Right ventricle myocardium superior (tissue), 1 donor: ENCODE measurements at places on chromosomes 16 and 17. TPM values are rescaled to one million over a fixed set of nuclear protein-coding genes. Genes with fewer than 3 reads are reported as not detected.

DNA sequence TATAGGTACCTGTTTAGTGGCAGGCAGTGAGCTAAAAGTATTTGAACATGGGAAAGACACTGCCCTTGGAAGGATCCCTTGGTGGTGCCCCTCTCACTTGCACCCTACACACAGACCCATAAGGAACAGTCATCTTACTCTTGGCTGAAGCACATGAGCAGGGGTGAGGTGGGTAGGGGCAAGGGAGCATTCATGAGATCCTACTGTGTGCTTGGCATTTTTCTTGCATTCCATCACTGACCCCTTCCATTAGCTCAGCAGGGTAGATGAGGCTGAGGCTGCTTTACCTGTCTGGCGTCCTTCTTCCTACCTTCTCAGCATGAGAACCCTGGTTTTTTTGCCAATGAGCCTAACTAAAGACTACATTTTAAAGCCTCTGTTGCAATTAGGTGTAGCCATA is 48.3 kb downstream of the CCT6B start:
- no peak for DNase-seq

UNC13D gene
- total RNA-seq, result 10.6 TPM

CCDC182 gene
- total RNA-seq, result not detected

GCGR gene
- total RNA-seq, result not detected

DNA sequence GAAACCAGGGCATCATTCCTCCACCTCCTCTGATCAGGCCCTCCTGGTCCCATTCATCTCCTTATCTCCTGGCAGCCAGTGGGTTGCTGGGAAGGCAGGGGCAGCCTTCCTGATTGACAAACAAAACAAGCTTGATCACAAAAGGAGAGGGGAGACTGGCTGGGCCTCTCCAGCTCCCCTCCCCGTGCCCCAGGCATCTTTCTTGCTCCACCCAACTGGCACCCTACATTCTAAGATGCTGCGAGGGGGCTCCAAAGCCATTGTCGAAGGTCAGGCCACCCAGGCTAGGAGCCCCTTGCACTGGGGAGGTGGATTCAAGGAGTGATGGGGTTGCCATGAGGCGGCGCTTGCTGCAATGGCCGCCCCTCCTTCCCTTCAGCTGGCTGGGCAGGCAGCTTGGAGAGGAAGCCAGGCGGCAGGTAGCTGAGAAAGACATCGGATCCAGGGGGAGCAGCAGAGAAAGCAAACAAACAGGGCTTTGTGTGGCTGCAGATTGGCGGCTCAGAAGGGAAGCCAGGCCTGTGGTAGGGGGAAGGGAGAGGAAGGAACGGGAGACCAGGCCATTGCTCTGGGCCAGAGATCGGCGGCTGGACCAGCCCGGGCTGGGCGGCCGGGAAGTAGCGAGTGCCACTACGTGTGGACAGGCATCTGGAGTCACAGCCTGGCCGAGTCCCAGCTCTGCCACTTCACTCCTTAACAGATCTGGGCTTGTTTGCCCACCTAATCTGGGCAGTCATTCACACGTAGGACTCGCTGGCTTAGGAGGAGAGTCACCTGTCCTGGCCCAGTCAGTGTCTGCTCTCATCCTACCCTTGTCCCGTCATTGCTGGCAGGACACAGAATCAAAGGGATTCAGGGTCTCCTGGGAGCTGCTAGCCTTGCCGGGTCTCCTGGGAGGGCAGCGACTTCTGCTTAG is 12.3 kb downstream of the RAI1 start:
- peak; percentile 82 for DNase-seq

DNA sequence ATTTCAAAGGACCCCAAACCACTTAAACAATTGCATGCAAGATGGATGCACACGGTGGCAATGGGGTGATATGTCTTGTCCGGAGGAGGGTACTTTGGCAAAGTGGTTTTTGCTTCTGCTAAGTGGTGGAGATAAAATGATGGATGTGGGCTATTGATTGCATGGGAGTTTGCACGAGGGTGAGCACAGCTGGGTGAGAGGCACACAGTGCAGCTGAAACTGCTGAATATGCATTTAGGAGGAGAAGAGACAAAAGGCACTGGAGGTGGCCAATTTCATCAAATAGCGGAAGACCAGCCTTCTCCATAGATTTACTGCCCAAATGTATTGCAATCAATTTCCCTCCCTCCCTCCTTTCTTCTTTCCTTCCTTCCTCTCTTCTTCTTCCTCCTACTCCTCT is 414.4 kb upstream of the EEF2KMT start:
- no peak for DNase-seq

DNA sequence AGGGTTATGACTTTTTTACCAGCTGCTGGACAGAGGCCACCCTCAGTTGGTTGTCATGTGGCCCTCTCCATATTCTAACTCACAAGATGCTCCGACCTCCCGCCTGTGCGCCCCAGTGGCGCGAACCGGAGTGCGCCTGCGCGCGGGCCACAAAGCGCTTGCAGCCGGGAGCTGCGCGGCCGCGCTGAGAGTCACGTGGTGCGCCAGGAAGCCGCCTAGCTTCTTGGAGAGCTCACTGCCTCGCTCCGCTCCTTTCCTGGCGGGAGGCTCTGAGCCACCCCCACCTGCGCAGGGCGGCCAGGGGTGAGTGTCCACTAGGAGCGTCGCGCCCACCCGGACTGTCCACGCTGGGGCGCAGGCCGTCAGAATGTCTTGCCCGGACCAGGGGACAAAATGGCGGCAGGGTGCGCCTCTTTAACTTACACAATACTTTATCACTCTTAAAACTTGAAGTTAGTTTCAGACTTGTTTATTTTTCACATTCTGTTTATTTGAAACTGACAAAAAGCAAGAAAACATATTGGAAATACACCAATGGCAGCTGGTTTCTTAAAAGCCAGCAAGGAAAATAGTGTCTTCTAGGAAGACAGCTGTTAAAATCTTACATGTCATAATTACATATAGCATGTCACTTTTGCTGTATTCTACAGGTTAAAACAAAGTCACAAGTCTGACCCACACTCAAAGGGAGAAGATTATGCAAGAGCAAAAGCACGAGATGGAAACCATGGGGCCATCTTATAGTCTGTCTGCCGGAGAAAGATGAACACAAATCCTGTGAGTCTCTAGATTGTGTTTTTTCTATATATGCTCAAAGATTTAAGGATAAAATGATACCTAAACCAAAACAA is 357.9 kb downstream of the CNTNAP4 start:
- DNase-seq, result no peak

FAM20A gene
- total RNA-seq, result 5.0 TPM

DNA sequence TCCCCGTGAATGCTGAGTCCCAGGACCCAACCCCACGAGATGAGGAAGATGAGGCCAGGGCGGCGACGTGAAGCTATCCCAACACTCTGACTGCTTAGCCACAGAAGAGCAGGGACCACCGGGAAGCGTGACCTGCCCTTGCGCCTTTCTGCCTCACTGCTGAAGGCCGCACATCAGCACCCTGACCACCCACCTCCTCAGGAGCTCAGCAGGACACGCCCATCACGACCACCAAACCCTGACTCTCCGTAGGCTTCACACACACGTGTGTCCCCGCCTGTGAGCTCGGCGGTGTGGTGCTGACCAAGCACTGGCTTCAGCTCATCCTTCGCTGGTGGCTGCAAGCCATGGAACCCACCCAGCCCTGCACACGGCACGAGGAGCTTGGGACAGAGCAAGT is 97.8 kb downstream of the ZNF778 start:
- DNase-seq, result peak; percentile 33

UNKL gene
- total RNA-seq, result 13.6 TPM

DNA sequence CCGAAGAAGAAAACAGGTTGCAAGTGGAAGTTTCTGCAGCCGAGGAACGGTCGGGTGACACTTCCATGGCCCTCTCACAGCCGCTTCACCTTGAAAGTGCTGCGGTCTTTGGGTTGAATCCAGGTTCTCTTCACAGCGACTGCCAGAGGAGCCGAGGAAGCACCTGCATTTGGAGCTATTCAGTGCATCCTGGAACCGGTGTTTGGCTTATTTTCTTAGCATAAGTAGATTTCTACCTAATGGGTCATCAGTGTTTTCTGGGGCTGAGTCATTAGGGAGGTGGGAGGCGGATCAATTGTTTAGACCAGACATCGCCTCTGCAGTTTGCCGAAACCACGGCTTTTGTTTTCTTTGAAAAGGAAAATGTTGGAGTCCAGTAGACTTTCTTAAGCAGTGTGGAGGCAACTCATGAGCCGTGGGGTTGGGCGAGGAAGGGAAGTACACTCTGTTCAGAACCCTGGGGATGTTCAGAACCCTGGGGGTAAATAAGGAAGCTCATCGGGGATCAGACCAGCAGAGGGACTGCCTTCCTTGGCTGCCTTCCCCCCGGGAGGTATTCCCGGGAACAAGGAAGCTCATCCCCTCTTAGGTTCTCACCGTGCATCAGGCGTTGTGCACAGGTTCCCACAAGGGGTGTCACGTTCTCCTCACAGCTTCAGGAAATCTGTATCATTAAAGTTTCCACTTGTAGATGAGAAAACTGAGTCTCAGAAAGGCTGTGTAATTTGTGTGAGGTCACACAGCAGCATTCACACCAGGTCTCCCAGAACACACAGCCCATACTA is 361.5 kb downstream of the SNX29 start:
- DNase-seq, result no peak

DNA sequence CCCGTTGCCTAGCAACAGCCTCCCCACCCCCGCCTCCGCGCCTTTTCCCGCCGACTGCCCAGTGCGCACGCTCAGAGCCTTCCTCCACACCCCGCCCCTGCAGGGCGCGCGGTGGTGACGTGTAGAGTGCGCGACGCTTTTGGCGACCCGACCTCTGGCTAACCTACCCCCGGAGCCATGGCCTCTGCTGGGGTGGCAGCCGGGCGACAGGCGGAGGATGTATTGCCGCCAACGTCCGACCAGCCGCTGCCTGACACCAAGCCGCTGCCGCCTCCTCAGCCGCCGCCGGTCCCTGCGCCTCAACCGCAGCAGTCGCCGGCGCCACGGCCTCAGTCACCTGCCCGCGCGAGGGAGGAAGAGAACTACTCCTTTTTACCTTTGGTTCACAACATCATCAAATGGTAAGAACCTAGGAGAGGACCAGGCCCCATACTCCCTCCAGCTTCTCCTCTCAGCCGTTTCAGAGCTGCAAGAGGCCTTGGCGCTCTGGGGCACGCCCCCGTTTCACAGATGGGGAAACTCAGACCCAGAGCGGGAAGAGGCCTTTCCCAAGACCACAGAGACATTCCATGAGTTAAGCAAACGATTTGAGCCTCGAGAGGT is at the start of gene MED9:
Gene MED9, plus strand, starts transcription at position 136 of the 603 bp plus-strand sequence. Its CDS starts 42 bp downstream, at position 178.
- peak; percentile 96 for DNase-seq

- DNase-seq, result no peak
These were observed 404.6 kb downstream of the SOX9 start for GRCh38 chr17:72525225-72526015.

- no peak for DNase-seq
These were observed 10.2 kb upstream of the OGFOD3 start for GRCh38 chr17:82428546-82428945.

DNA sequence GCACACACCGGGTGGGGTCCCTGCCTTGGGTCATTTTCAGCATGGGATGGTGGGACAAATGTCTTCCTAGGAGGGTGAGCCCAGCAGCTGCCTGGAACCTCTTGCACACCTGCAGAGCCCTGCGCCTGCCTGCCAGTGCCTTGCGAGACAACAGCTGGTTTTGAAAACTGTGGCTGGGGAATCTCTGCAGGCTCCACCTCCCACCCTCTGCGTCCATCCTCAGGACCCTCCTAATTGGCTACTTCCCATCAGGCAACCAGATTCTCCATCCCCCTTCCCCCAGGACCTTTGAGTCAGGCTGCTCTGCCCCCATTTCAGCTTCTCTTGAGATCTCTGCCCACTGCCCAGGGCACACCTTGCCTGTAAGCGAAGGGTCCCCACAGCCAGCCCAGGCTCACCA is 26.6 kb downstream of the PEMT start:
- DNase-seq, result no peak

- no peak for DNase-seq
These were observed 57.7 kb downstream of the MEAK7 start for GRCh38 chr16:84446596-84447392.

FOXC2 gene
- total RNA-seq, result 1.4 TPM

DNA sequence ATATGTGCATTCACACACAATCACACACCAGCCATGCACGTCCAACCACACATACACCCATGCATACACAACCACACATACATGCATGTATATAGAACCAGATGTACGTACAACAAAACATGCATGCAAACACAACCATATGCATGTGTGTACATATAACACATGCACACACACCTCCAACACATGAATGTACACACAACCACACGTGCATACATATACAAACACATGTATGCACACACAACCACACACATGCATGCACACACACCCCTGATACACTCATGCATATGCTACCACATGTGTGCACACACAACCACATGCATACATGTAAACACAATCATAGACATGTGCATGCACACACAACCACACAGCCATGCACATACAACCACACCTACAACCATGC is 52.0 kb upstream of the SDK2 start:
- DNase-seq, result no peak

KRT32 gene
- not detected for total RNA-seq

DNA sequence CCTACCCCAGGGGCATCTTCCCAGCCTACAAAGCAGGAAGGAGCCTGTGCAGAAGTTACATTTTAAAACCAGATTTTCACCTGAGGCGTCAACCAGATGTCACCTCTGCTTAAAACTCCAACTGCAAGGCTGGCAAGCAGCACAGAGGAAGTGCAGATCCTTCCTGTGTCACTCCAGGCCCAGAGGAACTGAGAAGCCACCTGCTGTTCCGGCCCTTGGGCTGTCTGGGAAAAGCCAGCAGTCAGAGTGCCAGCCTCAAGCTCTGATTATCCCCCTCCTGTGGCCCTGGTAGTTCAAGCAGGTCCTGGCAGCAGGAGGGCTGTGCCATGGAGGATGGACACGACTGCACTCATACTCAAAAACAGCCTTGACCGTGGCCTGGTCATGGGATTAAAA is 10.2 kb downstream of the POLR2C start:
- no peak for DNase-seq

GRCh38 chr17:17403899-17404576 is 72.8 kb upstream of the MED9 start:
- no peak for DNase-seq

DNA sequence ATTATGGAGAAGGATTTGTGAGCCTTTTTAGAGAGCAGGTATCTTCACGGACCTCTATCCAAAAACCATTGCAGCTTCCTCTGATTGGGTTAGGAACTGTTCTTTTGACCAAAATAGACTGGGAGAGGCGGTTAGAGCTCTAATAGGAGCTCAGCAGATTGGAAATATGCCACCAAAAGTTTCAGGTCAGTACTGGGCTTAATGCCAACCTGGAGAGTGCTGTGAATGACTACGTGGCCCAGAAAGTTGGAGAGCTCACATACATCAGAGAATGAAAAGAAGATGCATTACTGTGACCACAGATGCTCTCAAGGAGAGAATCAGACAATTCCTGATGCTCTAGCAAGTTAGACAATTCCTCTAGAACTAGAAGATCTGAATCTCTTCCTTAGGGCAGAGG is 86.5 kb downstream of the ABCA8 start:
- no peak for DNase-seq
